ENCODE measurements at places on chromosomes 5 and 9. TPM values are rescaled to one million over a fixed set of nuclear protein-coding genes. Genes with fewer than 3 reads are reported as not detected.

DNA sequence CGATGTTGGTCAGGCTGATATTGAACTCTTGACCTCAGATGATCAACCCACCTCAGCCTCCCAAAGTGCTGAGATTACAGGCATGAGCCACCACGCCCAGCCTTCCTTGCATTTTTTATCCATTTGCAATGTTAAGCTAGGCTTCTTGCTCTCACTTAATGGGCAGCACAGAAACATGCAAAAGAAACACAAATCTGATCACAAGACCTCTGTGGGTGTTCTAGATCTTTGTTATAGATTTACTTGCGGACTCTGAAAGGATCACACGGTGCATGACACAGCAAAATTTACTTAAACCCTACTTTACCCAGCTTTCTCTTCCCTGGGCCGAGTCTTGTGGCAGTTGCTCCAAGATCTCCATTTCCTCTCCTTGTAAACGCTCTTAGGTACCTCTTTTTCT, 71.3 kb downstream of the PSAT1 start:
- no peak for DNase-seq

DNA sequence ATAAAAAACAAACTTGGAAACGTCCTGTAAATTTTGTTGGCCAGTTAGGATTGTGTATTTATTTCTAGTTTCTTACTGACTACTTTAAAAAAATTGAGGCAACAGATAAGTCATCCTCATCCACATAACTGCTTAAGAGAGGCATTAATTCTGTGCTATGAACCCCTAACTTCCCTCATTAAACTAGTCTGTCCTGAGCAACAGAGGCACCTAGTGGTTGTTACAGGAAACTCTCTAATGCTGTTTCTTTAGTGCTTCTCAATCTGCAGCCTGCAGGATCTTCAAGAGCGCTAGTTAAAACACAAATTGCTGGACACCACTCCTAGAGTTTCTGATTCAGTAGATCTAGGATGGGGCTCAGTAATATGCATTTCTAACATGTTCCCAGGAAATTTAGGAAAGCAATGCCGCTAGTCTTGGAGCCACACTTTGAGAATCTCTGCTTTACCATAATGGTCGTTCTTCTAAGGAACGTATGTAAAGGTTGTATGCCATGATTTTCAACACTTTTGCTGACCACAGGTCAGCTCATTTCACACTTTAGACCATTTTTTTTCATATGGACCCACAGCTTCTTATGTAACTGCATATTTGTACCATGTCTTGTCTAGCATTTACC, 410.1 kb upstream of the SMARCA2 start:
- DNase-seq = peak; percentile 8

DNA sequence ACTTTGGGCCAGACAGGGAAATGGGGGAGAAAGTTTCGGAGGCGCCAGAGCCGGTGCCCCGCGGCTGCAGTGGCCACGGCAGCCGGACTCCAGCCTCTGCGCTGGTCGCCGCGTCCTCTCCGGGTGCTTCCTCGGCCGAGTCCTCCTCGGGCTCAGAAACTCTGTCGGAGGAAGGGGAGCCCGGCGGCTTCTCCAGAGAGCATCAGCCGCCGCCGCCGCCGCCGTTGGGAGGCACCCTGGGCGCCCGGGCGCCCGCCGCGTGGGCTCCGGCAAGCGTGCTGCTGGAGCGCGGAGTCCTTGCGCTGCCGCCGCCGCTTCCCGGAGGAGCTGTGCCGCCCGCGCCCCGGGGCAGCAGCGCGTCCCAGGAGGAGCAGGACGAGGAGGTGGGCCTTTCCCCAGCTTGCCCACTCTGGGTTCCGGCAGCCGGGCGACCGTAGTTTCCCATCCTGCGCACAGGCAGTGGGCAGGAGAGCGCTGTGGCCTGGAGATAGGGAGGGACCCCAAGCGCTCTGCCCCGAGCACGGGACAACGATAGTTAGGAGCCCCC, 516 bp downstream of the MAST4 start:
- no peak for DNase-seq

DNA sequence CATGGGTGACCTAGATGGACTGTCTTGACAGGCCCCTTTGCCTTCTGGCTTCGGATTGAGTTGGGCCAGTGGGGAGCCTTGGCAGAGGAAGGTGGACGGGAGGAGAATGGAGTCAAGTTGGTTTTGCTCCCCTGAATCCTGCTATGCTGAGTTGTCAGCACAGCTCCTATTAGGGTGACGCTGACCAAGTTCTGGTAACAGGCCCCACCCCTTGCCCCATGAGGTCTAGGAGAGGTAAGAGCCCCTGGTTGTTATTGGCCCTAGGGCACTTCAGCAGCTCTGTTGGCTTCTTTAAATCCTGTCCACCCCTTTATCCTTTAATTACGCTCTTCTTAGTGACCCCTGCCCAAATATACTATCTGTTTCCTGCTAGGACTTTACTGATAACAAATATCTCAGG, 39.4 kb upstream of the KIF2A start:
- DNase-seq = no peak

GRCh38 chr5:20050262-20050661, 62.3 kb upstream of the CDH18 start:
- no peak for DNase-seq

DNA sequence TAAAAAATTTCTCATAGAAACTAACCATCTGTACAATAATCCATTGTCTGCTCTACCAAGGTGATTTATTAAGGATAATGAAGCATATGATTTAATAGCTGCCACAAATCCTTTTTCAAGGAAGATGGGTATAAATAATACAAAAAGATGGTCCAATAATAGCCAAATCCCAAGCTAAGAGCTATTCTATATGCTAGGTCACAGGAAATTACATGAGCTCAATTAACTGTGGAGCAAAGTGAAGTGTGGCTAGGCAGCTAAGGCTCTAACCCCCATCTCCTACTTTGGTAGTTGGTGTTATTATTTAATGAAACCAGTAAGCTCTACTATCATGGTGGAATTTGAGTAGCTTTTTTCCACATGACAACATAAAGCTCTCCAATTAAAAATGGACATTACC, 1045.0 kb upstream of the DMAC1 start:
- DNase-seq = no peak

- DNase-seq = no peak
Measured at GRCh38 chr5:139012176-139012575, 137.0 kb upstream of the LRRTM2 start.

DNA sequence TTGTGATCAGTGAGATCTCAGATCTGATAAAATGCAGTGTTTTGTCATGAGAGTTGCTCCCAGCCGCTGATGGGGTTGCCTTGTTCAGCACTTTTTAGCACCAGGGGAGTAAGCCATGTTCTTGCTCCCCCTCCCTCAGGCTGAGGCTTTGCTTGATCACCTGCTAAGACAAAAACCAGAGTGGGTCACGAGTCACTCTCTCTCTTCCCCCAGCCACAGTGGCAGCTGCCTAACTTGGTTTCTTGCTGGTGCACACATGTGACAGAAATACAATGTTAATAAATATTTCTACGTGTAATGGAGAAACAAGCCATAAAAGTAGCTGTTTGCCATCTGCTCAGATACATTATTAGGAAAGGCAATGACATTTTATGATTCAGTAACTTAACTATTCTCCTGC, 212.4 kb upstream of the DMRT1 start:
- no peak for DNase-seq

DNA sequence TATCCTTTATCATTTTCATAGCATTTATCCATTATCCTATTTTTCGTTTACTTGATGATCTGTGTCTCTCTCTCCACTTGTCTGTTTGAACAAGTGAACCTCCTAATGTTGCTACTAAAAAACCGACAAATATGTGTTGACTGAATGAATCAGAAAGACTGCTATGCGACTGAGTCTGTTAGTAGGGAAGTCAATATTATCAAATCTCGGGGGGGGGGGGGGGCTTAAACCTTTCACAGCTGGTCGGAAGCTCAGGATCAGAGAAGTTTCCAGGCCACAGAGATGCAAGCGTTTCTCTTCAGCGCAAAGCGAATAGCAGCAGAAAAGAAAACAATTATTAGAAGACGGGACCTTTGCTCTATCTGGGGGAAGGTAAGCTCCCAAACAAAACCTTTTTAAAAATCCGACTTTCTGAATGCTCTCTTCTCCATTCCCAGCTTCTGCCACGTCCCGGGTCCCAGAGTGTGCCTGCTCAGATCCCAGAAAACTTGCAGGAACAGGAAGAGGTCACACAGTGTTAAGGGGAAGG, 412 bp downstream of the RIOK2 start:
- DNase-seq = no peak

- no peak for DNase-seq
Measured at GRCh38 chr5:138661991-138662434, 86.8 kb upstream of the HSPA9 start.

GRCh38 chr5:17069995-17070511, 134.0 kb upstream of the MYO10 start:
- DNase-seq = no peak

GRCh38 chr9:37432020-37432419, 9.5 kb downstream of the GRHPR start:
- DNase-seq = no peak

- no peak for DNase-seq
Measured at GRCh38 chr9:28915202-28915930, 1342.1 kb upstream of the C9orf72 start.

DNA sequence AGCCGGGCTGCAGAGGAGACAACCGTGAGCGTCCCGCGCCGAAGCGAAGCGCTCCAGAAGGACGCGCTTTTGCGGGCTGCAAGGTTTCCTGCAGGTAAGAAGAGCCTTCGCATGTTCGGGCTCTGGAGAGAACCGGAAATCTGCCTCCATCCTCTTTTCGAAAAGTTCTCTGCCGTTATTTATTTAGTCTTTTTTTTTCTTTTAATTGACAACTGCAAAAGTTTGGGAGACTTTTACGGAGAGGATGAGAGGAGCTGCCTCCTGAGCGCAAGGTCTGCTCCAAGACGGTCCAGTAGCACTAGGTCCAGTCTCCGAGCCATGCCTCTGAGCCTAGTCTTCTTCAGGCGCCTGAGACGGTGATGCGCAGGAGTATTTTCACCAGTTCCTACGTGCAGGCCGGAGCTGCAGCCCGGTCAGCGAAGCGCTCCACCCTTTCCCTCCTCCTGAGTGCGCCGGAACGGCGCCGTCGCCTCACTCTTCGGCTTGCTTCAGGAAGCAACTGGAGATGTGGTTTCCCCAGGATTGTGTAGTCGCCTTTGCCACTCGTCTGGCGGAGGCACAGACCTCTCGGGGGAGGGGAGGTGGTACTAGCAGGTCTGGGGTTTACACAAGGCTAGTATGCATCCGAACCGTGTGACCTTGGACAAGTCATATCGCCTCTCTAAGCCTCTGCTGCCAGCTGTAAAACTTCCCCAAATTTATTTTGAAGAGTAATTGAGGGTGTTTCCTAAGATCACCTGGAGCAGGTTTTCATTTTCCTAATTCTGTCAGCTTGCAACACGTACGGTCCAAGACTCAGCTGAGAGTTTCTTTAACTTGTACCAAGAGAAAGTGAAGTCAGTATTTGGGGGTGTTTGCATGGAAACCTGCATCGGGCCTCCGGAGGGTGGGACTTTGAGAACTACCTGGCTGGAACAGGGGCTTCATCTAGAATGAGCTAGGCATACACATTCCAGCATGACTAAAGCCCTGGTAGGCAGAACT, 4.5 kb downstream of the POU4F3 start:
- no peak for DNase-seq

DNA sequence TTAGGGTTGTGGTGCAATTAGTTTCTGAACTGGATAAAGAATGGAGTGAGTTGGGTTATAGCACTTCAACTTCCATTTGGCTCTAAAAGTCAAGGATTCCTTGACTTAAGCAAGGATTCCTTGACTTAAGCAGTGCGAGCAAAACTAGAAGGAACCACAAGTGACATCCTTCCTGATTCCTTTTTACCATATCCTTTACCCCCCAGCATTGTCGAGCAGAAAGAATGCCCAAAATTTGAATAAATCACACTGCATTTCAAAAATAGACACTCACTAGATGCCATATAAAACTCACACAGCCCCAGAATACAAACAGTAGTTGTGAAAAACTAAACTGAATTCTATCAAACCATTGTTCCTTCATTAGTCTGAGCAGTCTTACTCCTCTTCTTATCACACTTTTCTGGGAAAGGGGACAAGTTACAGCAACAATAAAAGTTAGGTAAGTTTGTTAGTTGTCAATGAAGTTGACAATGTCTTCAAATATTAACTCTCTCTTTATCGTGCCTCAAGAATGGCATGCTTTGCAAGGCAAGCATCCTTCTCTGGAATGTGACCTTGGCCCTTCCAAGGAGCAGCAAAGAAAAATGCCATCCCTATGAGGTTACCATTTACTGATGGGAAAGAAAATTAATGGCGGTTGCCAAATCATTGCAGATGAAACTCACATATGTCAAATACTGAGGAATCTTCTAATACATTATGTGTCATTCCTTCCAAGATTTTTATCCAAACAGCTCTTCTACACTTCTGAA, 273.3 kb upstream of the ANKRD55 start:
- no peak for DNase-seq

CMYA5 gene
- 0.31 TPM for total RNA-seq

GAPT gene
- total RNA-seq = not detected
